Metanephros (tissue), 2 donors: ENCODE measurements at places on chromosomes 12 and 14. TPM values are rescaled to one million over a fixed set of nuclear protein-coding genes. Genes with fewer than 3 reads are reported as not detected.

KLRC1 gene
- total RNA-seq, result 0.41 TPM

DHRS2 gene
- total RNA-seq, result 90.6 TPM

DPY19L2 gene
- total RNA-seq, result 47.2 TPM

IL22 gene
- total RNA-seq, result not detected

BHLHE41 gene
- 1.8 TPM for total RNA-seq

CCDC197 gene
- total RNA-seq, result 0.23 TPM

IFNG gene
- not detected for total RNA-seq

SDR9C7 gene
- not detected for total RNA-seq

REP15 gene
- total RNA-seq, result 1.6 TPM
